ENCODE measurements at places on chromosomes 2 and 18.

DNA sequence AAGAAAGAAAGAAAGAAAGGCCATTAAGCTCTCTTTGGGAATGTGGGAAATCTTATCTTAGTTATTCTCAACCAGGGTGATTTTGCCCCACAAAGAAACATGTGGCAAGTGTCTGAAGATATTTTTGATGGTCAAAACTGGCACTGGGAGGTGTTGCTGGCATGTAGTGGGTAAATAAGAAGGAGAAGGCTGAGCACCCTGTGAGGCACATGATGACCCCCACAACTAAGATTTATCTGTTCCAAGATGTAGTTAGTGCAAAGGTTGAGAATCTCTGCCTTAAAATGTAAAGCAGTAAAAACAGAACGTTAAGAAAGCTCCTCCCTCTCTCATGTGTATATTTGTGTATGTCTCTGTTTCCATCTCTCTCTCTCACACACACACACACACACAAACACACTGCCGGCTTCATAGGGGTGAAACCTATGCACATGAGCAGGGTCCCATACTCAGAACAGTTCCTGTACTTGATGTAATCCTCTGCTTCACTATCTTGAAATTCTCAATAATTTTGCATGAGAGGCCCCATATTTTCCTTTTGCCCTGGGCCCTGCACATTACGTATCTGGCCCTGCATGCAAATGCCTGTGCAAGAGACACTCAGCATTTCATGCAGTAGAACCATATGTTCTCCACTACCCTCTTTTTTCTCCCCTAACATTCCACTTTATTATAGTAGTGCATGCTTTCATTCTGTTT lies 94.3 kb downstream of the MREG start:
- no peak for DNase-seq

DNA sequence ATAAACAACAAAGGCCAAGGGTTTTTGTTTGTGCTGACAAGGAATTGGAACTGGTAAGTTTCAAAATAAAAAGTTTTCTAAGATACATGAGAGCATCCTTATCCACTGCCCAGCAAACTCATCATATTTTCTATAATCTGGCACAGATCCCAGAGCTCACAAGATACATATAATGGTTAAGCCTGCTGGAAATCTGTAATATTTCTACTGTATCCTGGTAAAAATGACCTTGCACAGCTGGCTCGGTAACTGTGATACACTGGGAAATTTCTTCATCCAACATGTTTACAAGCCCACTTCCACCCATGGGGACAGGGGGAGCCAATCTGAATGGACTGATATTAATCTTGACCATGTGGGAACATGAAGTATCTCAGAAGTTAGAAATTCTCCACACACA lies 425.4 kb upstream of the MMADHC start:
- DNase-seq, result no peak

DNA sequence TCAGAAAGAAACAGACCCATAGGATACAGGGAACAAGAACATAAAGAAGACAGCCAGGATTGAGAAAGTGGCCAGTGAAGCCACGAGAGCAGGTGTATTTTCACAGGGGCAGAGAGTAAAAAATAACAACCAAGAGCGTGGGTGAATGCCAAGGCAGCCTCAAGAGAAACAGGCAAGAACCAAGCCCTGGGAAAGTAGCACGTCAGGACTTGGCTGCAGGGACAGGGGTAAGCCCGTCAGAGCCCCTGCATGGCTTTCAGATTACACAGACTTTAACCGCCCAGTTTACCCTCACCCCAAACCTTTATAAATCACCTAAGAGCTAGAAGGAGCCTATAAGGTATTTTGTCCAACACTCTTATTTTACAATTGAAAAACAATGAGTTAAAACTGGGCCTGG lies 43.7 kb downstream of the ARL4C start:
- DNase-seq, result no peak

- DNase-seq, result no peak
Measured at GRCh38 chr2:29749041-29749440, 172.3 kb downstream of the ALK start.

GRCh38 chr2:187783446-187783845 lies 229.2 kb upstream of the TFPI start:
- DNase-seq, result no peak

GRCh38 chr2:215775106-215775505 lies 238.2 kb downstream of the MREG start:
- no peak for DNase-seq

- no peak for DNase-seq
Measured at GRCh38 chr2:157363612-157364101, 38.0 kb upstream of the ERMN start.

DNA sequence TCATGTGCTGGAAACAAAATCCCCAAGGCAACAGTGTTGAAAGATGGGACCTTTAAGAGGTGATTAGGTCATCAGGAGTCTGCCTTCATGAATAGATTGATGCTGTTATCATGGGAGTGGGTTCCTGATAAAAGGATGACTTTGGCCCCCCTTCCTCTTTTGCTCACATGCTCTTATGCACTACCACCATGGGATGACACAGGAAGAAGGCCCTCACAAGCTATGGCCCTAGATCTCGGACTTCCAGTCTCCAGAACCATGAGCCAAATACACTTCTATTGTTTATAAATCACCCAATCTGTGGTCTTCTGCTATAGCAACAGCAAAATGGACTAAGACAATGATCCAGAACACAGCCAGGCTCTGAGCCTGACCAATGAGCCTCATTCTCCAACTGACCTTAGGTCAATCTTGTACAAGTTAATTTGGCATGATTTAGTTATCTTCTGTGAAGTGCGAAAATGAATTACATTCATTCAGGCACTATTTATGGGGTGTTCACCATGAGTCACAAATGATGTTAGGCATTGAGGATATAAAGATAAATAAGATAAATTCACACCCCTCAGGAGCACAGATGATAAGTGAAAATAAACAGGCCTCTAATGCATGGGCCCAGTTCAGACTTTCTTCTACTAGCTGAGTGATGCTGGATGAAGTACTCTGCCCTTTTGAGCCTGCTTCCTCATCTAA lies 37.7 kb upstream of the NT5C1B start:
- DNase-seq, result no peak

- no peak for DNase-seq
Measured at GRCh38 chr18:42268186-42268725, 313.2 kb downstream of the PIK3C3 start.

DNA sequence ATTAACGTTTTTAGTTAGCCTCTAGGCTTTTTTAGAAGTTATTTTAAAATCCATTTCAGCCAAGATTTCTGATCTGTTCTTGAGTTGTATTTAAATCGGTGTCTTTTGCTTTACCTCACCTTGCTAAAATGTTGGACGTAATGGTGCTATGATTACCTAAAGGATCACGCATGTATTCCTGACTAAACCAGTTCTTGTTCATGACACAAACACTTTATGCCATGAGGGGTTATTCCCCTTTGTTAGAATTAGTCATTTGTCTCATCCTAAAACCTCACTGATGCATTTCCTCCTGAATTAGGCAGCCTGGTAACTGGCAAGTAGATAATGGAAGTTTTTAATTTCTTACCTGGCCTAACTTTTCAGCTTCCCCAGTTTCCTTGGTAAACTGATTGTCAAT lies 185.4 kb upstream of the TANK start:
- DNase-seq, result no peak

- DNase-seq, result no peak
Measured at GRCh38 chr18:45139478-45139877, 458.8 kb downstream of the SETBP1 start.

GRCh38 chr2:232888839-232889529 lies 18.9 kb downstream of the SNORC start:
- DNase-seq, result no peak

- no peak for DNase-seq
Measured at GRCh38 chr2:171316220-171316619, 117.6 kb downstream of the METTL8 start.

DNA sequence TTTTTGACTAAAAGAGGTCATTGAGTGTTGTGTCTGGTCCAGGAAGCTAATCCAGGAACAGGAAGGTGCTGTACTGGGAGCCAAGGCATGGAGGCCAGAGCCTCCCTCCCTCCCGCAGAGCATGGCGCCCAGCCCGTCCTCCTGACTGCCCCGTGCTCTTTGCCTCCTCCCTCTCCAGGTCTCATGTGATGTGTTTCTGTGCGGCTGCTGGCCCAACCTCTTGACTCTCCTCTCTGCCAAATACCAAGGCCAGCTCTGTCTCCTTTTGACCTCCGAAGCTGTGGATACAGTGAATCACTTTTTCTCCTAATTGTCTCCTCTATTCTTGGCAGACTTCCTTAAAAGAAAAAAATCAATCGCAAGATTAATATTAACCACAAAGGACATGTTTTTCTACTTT lies 284.1 kb downstream of the PHLPP1 start:
- no peak for DNase-seq

Measured in activated CD8-positive, alpha-beta memory T cell treated with anti-CD3 and anti-CD28 coated beads for 24 hours (primary cell).